ENCODE measurements at places on chromosomes 4 and X.

- DNase-seq, result peak; percentile 74
Observed at GRCh38 chr4:127505203-127505602, 127.6 kb upstream of the INTU start.

DNA sequence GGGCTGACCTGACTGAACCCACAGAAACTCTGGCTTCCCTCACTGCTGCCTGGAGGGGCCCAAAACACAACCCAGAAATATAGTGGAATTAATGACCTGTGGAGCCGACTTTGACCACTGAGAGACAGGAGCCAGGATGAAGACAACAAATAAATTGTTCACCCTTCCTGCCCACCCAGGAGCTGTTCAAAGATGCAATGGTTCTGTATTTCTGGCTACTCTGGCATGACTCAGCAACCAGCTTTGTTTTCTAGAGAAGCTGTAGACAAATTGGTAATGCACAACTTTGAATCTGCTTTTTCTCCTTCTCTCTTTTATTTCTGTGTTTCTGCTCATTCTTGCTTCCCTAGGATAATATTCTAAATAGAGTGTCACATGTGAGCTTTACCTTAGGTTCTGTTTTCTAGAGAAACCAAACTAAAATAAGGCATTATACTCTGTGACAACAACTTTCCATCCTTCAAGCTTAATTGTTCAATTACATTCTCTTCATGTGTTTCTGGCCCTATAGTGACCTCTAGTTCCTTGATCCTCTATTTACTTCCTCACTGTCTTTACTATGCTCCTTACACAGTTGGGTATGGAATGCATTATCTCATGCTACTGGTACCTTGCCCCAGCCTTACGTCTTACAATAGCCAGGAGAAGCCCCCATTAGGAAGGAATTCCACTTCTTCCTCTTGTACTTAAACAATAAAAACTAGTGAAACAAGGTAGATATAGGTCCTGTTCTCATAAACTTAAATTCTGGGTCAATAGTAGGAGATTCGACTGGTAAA lies 6.5 kb upstream of the PRKG2 start:
- no peak for DNase-seq

DNA sequence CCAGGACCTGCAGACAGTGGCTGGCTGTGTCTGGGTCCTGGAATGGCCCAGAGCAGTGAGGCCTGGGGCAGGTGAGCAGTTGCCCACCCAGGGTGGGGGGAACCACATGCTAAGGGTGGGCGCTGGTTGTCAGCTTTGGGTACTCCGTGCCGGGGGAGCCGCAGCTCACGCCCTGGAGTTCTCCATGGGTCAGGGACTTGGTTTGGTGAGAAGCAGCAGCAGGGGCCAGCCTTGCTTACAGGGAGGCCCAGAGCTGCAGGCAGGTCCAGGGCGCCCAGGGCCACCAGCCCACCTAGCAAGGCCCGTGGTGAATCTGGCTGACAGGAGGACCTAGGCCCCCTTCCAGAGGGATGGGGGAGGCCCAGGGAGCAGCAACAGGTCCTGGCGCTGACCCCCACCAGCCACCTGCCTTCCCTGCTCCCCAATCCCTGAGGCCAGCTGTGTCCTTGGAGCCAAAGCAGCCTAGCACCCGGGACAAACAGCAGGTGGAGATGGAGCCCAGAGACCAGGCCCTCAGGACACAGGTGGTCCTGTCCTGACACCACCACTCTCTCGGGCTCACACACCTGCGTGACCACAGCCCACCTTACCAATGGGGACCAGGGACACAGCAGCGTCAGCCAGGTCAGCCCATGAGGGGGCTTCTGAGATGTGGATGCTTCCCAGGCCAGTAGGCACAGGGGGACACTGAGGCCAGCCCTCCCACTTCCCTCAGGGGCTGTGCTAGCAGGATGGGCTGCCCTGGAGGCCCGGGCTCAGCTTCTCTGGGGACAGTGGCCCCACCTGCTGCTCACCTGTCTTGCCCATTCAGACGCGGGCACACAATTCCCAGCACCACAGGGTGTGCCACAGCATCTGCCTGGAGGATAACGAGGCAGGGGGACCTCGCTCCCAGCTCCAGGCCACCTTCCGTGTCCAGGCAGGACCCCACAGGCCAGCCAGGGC lies 3.5 kb downstream of the MXD4 start:
- no peak for DNase-seq

- peak; percentile 81 for DNase-seq
Observed at GRCh38 chr4:168710353-168710946, 213.6 kb downstream of the PALLD start.

DNA sequence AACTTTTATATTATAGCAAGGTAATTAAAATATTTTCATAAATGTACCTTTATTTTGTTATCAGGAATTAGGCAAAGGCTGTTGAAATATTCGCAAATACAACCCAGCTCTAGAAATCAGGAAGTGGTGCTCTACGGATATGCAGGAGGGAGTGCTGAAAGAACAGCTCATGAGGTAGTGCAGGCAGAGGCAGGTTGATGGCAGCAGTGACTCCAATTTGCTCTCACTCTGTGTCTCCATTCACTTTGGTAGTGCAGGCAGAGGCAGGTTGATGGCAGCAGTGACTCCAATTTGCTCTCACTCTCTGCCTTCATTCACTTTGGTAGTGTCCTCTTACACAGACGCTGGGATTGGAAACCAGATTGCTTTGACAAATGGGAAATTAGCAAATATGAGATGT lies 277.9 kb downstream of the TRIML1 start:
- peak; percentile 30 for DNase-seq

All from renal cortical epithelial cell (primary cell).